ENCODE measurements at places on chromosomes 2 and 18.

GRCh38 chr2:118967124-118967880 is 25.3 kb downstream of the MARCO start:
- no peak for DNase-seq

DNA sequence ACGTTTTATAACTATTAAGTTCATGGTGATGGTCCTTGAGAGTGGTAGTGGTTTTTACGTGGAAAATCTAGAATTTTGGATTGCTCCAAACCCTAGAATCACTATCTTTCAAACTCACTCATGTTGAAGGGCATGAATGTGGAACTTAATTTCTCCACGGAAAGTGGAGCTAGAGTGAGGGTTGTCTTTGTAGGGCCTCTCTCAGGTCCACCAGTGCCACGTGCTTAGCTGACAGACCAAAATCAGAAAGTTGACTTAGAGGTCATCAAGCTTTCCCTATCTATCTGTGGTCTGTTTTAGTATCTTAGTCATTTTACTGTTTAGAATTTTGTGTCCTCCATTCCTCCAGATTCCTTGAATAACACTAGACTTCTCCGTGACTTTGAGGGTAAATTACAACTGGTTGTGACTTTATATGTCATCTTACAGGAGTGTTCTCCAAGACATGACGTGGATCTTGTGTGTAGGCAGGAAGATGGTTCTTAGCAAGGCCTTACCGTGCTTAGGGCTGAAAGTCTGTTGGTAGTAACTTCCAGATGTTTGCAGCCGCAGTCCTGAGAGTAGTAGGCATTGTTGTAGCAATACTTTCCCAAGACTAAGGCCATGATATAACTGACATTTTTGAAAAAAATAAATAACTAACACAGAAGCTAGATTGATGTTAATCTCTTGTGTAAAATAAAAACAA is 26.8 kb downstream of the DIS3L2 start:
- DNase-seq = no peak

DNA sequence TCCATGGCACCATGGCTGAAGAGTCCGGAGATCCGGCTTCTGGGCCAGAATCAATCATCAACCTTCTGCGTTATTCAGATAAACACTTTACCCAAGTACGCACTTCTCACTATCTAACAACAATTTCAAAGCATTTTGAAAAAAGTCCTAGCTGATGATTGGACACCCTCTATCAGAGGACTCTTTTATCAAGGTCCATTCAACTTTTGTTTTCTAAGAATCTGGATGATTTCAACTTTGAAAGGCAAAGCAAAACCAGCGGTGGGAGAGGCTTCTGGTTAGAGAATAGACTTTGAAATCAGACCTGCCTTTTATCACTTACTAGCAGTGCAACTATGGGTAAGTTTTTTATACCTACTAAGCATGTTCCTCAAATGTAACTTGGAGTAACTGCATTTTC is 293.6 kb upstream of the TNP1 start:
- no peak for DNase-seq

DNA sequence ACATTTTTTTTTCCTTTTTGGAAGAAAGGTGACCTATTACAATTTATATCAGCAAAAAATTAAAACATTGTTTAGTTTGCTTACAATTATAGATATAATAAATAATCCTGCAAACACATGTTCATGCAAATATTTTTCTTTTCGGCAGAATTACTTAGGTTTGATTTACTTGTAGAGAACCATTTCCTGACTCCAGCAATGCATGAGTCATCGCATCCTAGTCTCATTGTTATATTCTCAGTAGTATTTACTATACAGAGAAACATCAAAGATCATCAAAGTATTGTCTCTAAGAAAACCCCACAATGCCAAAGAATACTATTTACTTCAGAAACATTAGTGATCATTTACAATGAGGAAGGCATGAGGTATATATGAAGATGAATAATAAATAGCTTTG is 40.4 kb upstream of the MTIF2 start:
- DNase-seq = peak; percentile 34

DNA sequence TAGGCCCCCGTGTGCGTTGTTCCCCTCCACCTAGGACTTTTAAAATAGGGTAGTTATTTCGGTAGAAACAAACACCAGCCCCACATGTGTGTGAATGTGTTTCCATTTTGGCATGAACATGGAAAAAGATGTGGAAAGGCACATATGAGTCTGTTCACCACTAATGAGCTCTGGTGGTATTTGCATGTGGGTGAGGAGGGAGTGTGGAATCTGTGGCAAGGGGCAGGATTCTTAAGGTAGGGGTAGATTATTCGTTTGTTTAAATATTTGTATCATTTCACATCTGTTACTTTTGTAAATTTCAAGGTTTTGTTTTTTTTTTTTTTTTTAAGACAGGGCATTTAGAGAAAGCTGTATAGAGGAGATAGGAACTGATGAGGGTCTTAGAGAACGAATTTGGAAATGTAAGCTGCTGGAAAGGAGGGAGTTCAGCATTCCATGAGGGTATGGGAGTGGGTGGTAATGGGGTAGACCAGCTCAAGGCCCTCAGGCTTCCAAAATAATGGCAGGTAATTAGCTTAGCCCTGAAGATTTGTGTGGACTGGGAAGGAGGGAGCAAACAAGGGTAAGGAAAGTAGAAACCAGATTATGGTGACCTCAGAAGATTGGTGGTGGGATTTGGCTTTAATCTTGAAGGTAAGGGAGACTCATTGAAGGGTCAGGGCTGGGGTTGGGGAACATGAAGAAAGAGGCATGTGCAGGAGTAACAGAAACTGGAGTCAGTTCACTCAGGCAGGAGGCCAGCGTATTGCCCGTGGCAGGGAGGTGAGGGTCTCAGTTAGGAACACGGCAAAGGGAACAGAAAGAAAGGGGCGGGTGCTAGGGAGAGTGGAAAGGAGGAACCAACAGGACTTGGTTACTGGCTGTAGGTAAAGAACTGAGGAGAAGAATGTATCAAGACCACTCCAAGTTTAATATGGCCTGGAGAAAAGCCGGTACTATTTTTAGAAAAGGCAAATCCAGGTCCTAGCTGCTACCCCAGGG is 123.6 kb downstream of the PLB1 start:
- DNase-seq = no peak

DNA sequence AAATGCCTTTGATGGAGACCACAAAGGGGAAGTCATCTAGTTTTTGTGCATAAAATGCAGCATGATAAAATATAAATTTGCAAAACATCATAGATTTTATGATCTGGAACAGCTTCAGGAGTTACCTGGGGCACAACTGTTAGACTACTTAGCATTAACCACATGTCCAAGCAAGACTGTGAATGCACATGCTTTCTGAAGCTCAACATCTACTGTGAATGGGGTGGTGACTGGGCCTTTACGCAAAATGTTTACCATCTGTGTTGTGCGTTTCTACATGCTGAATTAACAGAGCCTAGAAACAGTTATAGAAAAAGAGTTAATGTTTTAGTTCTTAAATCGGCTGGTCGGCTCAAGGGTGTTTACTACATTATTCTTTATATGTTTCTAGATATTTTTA is 45.5 kb downstream of the KCTD1 start:
- DNase-seq = no peak

DNA sequence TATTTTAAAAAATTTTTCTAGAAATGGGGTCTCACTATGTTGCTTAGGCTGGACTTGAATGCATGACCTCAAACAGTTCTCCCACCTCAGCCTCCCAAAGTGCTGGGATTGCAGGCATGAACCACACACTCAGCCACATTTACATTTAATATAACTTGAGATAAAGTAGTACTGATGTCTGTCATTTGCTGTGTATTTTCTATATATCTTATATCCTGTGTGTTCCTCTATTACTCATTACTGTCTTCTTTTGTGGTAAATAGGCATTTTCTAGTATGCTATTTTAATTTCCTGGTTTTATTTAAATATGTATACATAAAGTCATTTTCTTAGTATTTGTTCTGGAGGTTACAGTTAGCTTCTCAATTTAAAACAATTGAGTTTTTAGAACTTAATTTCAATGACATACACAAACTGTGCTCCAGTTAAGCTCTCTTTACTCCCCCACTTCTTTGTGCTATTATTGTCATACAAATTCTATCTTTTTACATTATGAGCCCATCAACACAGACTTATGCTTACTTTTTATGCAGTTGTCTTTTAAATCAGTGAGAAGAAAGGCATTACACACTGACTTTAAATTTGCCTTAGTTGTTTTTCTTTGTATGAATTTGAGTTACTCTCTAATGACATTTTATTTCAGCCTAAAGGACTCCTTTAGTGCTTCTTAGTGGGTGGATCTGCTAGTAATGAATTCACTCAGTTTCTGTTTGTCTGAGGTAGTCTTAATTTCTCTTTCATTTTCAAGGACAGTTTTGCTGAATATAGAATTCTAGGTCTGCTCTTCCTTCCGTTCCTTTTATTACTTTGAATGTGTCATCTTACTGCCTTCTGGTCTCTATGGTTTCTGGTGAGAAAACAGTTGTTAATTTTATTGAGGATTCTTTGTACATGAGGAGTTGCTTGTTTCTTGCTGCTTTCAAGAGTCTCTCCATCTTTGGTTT is 6.2 kb upstream of the INPP4A start:
- DNase-seq = no peak

DNA sequence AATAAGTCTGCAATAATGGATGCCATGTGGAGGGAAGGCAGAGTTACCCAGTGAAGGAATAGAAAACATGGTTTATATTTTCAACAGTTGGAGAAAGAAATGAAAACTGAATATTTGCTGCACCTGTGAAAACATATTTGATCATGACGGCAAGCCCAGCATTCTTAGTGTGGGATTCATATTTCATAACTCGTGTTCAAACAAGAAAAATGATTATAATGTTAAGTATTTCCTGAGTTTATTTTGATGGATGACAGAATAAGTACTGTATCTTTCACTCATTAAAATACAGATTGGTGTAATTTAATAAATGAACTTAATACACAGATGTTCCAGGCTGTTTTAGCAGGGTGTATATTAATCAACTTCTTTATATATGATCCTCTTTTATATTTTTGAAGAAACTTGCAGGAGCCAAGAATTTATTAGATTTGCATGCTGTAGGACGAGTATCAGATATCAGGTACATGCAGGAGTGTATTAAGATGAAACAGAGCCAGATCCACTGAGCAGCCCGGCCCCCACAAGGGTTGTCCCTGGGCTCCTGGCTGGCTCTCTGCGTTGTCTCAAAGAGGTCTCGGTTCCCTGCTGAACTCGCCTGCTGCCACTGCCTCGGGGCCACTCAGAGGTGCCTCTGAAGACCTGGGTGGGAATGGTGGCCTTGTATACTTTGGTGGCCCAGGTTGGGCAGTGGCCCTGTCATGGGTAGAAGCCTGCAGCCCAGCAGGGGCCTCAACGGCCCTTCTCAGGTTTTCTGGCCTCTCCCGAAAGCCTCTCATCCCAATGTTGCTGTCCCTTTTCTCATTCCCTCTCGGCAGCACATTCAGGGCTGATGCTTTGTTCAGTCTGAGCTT is 95.0 kb upstream of the LDAH start:
- no peak for DNase-seq
